Activated T-cell treated with anti-CD3 and anti-CD28 coated beads for 1 hour (primary cell): ENCODE measurements at places on chromosomes 7 and 10.

GRCh38 chr10:3102720-3103427, 35.5 kb downstream of the PFKP start:
- DNase-seq = no peak

DNA sequence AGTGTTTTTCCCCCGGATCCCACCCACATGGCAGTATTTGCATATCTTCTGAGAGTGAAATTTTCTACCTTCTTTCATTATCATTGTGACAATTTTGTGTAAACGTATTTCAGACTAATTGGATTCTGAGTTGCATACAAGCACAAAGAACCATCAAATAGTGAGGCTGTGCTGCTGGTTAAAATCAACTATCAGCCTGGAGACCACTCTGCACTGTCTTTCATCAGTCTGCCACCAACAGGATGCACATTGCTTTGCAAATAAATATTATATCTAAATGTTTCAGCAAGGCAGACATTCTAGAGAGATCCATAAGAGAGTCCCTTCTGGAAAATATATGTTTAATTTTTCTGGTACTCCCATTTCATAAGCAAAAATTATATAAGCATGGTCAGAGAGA, 851.8 kb downstream of the XPNPEP1 start:
- no peak for DNase-seq

DNA sequence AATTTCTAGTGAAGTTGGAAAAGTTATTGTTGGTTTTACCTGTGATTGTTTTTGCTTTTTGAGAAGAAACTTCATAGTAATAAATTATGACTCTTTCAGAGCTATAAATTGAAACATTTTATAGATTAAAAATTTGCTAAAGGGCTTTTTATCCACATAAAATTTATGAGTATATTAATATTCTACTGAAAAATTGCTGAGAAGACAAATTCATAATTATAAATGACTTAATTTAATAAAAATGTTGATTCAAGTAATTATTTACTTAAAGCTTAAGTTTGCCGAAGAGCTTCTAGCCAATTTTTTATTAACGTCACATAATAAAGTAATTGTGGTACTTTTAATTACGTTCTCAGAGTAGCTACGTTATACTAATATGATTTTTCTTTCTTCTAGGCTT, 761.7 kb downstream of the DNAJB9 start:
- DNase-seq = no peak

GRCh38 chr10:121025731-121026130, 174.6 kb downstream of the WDR11 start:
- DNase-seq = no peak

- no peak for DNase-seq
Observed at GRCh38 chr7:15889507-15889906, 203.0 kb upstream of the MEOX2 start.

GRCh38 chr10:122464250-122464510, 2.8 kb downstream of the HTRA1 start:
- DNase-seq = no peak

DNA sequence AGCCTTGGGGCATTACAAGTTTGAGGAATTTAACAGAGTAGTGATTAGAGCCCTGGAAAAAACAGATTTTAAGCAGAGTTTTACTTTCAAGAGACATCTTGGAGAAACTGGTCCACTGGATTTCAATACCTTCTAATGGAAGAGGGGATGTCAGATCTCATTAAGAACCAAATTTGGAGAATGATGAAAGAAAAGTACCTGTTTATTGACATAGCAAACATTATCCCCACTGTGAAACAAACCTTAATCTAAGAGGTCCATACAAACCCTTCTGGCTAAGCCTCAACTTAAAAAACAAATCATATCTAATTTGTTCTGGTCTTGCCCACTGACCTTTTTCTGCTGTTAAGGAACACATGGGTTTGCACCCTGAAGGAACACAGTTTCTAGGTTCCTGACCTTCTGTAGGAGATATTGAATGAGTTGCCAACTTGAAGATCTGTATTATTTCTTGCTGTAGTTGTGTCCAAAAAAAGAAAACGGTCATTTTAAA, 53.5 kb downstream of the LAMB1 start:
- DNase-seq = no peak

- DNase-seq = no peak
Observed at GRCh38 chr7:31850601-31851000, 163.6 kb downstream of the PPP1R17 start.

GRCh38 chr10:119940487-119940886, 48.0 kb downstream of the SEC23IP start:
- no peak for DNase-seq
